ENCODE measurements at places on chromosomes 12 and 14.

DNA sequence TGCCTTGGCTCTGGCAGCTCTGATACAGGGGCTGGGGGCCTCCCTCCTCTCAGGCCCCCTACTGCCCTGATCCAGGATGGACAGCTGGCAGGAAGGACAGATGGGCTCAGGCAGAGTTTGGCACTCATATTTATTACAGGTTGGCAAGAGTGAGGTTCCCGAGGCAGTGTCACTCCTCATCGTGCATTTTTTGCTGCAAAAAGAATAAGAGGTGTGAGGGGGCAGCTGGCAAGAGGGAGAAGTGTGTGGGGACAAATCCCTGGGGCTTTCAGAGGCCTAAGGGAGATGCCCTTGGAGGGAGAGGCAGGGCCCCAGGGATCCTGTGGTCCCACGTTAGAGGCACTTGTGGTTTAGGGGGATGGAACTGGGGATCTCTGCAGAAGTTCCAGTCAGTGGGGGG is 5.0 kb downstream of the CMTM5 start:
- DNase-seq, result no peak

- peak; percentile 39 for DNase-seq
Measured at GRCh38 chr12:65728848-65729793, 95.2 kb upstream of the HMGA2 start.

GRCh38 chr14:52315355-52315718 is 1.2 kb downstream of the PTGER2 start:
- no peak for DNase-seq

- DNase-seq, result no peak
Measured at GRCh38 chr12:98319716-98320425, 195.5 kb upstream of the TMPO start.
